ENCODE measurements at places on chromosomes 3 and 15. TPM values are rescaled to one million over a fixed set of nuclear protein-coding genes. Genes with fewer than 3 reads are reported as not detected.
A peak's percentile ranks its signal among the peaks of the same experiment; 100 is the strongest.

DNA sequence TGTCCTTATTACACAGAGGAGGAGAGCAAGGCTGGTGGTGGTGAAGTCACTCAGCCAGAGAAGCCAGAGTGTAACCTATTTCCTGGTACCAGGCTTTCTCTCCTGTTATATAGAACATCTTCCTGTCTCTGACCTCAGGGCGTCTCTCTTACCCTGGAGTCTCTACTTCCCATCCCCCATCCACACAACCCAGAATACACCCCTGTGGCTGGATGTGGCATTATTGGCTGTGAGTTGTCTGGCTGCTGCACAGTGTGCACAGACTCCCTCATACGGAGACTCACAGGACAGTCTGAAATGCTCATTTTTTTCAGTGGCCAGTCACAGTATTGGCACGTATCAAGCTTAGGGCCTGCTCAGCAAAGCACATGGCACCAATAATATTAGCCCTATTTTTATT, 8.6 kb downstream of the PODXL2 start:
- no peak for DNase-seq

GRCh38 chr3:37813403-37813802, 48.3 kb upstream of the CTDSPL start:
- no peak for DNase-seq

DNA sequence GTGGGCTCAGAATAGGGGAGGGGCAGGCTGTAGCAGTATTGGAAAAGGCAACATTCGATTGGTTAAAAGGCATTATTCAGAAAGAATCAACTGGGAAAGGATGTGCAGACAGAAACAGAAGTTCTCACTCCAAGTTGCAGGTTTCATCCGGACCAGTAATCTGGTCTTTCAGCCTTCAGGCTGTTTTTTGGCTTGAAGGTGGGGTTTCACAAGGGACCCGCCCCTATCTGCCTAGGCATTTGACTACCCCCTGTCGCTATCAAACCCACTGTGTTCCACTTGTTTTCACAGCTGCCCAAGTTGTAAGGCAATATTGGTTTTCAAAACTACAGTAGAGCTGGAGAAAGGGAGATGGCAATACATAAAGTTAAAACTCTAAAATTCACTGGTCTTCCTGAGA, 96.9 kb downstream of the VPS8 start:
- no peak for DNase-seq

- no peak for DNase-seq
Observed at GRCh38 chr3:175651716-175652115, 792.6 kb downstream of the NAALADL2 start.

DNA sequence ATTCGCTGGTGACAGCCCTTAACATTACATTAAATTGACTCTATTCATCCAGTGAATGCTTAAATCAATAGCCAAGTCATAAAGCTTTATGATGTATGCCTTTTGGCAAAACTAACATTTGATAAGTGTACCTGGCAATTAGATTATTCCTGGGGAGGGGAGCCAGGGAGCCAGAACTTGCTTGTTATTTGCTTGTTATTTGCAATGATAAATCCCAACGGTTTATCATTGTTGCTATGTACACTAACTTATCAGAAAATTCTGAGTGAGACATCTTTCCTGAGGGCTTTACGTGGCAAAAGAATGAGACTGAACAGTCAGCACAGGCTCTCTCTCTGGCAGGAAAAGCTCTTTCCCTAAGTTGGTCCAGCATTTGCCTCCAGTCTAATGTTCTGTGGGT, 35.8 kb upstream of the FBN1 start:
- DNase-seq, result no peak

DNA sequence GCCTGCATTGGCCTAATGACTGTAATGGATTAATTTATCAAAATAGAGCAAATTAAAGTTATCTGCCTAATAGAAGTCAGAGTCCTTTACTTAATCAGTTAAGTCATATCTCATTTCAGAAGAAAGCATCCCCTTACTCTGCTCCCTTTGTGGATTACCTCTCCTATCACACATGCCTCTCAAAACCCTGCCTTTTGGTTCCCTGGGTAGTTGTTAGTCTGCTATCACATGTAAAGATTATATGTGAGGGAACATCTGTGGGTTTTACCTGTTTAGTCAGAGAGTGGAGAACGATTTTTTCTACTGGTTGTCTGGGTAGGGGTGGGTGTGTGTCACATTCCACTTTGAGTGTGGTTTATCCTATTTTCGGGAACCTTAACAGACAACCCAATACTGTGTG, 16.4 kb downstream of the UBE2E2 start:
- DNase-seq, result no peak

SPINT1 gene
- 1.9 TPM for total RNA-seq

DNA sequence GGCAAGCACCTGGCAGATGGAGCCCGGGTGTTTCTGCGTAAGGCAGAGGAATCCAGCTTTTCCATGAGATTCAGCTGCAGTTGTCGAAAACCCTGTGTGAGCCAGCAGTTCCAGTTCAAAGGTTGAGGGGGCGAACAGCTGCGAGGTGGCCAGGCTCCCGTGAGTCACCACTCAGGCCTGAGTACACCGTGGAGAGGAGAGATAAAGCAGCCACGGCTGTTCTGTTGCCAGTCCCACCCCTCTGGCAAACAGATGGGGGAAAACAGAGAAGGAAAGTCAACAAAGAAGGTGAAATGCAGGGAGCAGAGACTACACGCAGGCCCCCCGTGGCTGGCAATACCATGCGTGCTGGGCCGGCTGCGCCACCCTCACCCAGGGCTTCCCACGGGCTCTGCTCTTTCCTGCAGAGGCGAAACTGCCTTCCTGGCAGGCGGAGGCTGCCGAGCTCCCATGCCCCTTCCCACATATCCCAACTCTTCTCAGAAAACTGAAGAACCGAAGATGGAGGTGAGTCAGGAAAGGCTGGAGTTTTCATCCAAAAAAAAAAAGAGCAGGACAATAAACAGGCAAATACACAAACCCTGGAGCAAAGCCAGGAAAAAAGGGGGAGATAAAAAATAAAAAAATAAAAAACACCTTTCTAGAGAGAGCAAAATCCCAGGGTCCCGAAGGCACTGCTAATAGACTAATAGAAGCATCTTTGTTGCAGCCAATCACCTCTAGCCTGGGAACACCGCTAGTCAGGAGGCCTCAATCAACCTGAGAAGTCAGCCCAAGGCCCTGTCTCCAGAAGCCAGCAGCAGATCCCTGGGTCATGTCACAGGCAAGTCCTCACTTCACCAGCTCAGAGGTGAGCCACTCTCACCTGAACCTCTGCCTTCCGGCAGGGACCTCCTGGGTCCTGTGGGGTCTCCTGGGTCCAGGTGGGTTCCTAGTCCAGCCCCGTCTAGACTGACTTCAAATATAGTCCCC, 37.7 kb downstream of the FAM174B start:
- peak; percentile 66 for DNase-seq

LRRIQ4 gene
- total RNA-seq, result not detected

PLSCR5 gene
- total RNA-seq, result not detected

- no peak for DNase-seq
Observed at GRCh38 chr15:80480171-80480811, 76.1 kb downstream of the ARNT2 start.

GRCh38 chr15:89664441-89665350, 9.4 kb upstream of the KIF7 start:
- DNase-seq, result no peak

DNA sequence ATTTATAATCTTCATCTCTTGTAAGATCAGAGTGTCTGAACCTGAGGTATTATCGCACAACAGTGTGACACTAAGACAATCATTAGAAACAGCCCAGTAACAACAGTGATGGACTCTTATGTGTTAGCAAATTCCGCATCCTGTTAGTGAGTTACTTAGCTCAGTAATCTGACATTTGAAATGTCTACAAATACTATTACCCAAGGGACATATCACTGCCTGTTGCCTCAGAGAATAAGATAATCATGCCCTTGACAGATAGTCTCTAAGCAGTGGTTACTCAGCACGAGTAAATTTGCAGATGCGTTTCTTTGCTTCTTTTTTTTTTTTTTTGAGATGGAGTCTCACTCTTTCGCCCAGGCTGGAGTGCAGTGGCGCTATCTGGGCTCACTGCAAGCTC, 13.4 kb upstream of the RTP1 start:
- no peak for DNase-seq

CPN2 gene
- total RNA-seq, result 2.6 TPM

DNA sequence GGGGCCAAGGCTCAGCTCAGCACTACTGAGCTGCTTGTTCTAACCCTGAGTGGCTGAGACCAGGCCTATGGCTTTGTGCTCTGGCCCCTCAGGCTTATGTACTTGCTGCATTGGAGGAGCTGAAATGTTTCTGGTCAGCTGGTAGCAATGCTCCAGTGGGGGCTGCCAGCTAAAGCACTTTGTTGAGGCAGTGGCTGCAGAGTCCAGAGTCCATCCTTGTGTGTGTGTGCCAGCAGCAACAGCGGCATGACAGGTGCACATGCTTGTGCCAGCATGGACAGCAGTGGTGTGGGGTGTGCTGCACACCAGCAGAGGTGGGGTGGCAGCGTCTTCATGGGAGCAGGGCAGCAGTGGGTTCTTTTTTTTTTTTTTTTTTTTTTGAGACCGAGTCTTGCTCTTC, 169.1 kb downstream of the VPS8 start:
- DNase-seq, result no peak

KIF7 gene
- total RNA-seq, result 2.1 TPM

STAB1 gene
- total RNA-seq, result 73.3 TPM

- DNase-seq, result no peak
Observed at GRCh38 chr15:77897896-77898406, 179.6 kb downstream of the TBC1D2B start.

GRCh38 chr3:65484964-65485363, 553.8 kb downstream of the MAGI1 start:
- no peak for DNase-seq

DNA sequence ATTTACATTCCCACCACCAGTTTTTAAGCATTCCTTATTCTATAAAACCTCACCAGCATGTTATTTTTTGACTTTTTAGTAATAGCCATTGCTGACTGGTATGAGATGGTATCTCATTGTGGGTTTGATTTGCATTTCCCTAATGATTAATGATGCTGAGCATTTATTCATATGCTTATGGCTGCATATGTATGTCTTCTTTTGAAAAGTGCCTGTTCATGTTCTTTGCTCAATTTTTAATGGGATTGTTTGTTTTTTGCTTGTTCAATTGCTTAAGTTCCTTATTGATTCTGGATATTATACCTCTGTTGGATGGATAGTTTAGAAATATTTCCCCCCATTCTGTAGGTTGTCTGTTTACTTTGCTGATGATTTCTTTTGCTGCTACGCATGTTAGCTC, 16.1 kb downstream of the TBC1D5 start:
- no peak for DNase-seq

- DNase-seq, result no peak
Observed at GRCh38 chr15:92123962-92124656, 269.6 kb upstream of the ST8SIA2 start.

RARB gene
- total RNA-seq, result 23.2 TPM

DNA sequence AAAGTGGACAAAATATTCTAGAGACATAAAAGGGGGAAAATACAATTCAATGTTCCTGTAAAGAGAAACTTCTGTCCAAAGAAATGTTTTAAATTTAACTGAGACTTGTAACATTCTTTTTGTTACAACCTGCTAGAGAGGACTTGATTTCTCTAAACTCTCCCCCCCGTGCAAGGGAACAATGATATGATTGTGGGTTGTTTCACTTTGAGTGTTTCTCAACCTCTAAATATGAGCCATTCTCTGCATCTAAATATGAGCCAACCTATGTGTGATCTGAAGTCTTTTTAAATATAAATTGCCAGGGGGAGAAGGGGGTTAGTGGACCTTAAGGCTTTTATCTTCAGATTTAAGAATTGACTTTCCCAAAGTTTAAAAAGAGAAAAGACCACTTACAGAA, 14.6 kb downstream of the ZNF860 start:
- no peak for DNase-seq

- DNase-seq, result no peak
Observed at GRCh38 chr3:171784937-171785336, 25.3 kb downstream of the PLD1 start.

MLF1 gene
- 86.2 TPM for total RNA-seq

GRCh38 chr3:170961616-170962400, 53.4 kb upstream of the EIF5A2 start:
- no peak for DNase-seq

DNA sequence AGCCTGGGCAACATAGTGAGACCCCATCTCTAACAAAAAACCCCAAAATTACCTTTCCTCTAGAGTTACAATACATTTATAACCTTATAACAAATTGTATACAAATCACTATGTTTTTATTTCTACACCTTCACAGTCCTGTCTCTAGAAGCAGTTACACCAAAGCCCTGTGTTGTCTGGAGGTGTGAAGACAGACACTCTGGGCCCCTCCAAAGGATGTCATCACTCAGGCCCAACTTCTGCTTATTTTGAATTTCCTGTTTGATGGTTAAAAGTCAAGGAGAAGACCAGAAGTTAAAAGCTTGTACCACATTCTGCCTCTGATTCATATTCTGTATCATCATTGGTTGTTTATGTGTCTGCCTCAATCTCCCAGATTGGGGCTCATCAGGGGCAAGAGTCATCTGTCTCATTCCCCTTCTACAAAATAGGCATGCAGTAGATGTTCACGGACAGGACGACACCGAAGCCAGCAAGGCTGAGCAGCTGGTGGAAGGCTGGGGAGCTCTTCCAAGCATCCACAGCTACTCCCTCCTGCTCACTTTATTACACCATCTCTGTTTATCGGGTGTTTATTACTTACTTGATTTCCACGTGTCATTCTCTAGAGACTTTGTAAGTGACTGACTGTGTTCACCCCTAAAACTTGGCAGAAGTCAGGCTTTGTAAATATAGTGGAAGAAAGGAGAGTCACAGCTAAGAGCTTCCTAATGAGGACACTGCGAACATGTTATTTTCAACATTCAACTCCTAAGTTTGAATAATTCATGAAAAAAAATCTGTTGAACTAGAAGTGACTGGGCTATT, 136.8 kb upstream of the ANKRD28 start:
- no peak for DNase-seq

DNA sequence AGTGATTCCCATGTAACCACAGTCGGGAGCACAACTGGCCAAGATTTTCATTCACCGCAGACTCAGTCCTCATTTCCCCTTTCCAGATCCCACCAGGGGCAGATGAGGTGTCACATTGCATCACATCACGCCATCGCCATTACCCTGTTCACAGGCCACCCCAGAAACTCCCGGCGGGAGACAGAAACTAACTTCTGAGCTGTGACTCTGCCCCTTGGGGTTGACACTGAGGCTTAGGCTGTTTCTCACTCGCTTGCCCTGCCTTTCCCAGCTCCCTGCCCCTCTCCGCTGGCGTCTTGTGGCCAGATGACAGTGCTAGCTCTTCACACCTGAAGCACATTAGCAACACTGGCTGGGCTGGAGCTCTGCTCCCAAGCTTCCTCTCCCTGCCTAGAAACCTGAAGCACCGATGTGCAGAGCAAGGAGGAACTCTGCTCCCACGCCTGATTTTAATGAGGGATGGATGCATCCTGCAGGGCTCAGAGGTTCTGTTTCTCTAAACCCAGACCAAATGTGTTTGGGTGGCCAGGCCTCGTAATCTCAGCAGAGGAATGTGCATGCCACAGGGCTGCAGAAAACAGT, 88.8 kb upstream of the CTDSPL start:
- no peak for DNase-seq
